Fibroblast of the conjunctiva (primary cell): ENCODE measurements at places on chromosomes 11 and 22.

DNA sequence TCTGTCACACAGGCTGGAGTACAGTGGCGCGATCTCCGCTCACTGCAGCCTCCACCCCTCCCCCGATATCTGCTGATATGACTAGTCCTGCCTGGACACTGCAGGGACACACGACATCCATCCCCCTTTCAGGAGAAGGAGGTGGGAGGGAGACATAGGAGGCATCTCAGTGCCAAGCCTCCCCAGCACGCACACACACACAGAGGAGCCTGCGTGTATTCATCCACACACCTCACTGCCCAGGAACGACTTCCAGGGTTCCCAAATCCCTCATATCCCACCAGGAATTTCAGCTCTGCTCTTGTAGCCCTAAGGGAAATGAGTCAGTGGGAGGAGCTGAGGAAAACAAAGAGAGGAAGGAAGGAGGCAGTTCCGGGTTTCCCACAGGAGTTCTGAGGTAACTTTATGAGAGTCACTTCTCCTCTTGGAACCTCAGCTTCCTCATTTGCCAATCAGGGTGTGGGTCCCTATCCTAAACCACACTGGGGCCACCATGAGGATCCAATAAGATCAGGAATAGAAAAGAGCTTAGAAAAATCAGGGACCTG is 37.2 kb upstream of the ACER3 start:
- DNase-seq = no peak

DNA sequence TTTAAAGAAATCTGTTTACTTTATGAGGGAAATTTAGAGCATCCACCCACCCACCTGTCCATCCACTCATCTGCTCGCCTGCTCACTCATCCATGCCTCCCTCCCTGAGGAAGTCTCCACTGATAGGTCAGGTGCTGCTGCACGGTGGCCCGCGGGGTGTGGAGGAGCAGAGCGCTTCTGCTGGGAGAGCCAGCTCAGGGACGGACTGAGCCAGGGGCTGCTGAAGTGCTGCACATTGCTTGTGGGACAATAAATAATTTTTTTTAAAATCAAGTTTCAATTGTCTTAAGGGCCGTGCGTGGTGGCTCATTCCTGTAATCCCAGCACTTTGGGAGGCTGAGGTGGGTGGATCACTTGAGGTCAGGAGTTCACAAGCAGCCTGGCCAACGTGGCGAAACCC is 148.9 kb downstream of the TBC1D22A start:
- no peak for DNase-seq

DNA sequence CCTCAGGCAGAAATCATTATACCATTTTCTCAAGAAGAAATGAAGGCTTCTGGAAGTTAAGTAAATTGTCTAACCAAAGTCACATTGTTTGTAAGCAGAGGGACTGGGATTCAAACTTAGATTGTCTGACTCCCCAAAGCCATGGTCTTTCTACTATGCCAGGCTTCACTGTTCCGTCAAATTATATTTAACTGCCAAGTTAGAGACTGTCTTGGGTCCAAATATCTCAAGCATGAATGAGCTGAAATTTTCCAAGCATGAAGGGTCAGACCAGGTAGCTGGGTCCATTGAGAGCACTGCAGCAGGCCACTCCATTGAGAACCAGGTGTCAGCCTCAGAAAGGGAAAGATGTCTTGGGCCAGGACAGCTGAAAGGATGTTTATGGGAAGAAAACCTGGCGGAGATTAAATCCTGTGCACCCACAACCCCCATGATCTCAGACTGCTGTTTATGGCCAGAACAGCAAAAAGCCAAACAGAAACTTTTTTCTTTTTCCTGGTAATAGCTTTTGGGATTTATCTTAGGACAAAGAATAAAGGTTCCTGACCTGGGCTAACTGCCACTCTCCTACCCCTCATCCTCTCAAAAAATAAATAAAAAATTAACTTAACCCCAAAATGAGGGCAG is 612.3 kb downstream of the INSC start:
- no peak for DNase-seq

GRCh38 chr11:64674774-64675173 is 48.2 kb downstream of the NRXN2 start:
- no peak for DNase-seq

DNA sequence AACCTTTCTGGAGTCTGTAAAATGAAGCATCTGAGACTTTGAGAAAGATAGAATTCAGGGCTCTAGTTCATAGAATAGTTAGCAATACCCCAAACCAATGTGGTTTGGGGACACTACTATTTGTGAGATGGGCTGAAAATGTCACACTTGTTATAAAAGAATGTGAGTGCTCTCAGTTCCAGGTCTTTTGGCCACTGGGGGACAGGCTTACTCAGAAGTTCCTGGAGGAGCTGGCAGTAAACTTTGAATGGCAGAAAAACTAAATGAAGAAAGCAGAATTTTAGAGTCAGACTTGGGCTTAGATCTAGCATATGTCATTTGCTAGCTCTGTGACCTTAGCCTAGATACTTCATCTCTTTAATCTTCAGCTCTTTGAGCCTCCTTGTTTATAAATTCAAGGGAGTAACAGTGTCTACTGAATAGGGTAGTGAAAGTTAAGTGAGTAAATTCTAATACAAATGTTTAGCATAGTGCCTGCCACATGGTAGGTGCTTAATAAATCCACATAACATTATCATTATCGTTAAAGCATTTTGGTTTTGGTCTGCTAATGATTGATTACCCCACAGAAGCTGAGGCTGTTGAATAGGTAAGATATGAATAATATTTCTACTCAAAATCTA is 3.7 kb downstream of the LYVE1 start:
- DNase-seq = no peak
